ENCODE measurements at places on chromosomes 7 and 10.

GRCh38 chr10:119377958-119378736 lies 164.4 kb downstream of the RGS10 start:
- 0 out of 2 replicates have a peak, but pooled peaks cover 7% of the 10 kb centered on the region for H3K4me1 ChIP-seq
- peak; percentile 25 for DNase-seq
- H3K27me3 ChIP-seq = no peaks in the 10 kb centered on the region
- H3K4me3 ChIP-seq = no peak overlapping the region

DNA sequence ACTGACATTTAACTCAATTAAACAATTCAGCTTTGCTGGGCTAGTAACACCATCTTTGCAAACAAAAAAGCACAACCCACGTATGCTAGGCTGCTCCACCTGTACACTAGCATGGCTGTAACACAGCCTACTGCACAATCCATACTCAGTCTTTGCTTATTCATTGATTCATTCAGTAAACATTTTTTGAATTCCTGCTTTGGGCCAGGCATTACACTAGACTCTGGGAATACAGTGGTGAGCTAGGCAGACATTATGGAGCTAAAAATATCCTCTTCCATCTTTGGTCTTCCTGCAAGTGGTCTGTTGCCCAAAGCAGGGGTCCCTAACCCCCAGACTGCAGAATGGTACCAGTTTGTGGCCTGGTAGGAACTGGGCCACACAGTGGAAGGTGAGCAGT lies 9.9 kb downstream of the CNNM1 start:
- no peak overlapping the region for H3K4me3 ChIP-seq
- no peaks in the 10 kb centered on the region for H3K36me3 ChIP-seq
- no peaks in the 10 kb centered on the region for H3K27me3 ChIP-seq
- DNase-seq = peak; percentile 56
- peak overlapping the region; percentile 35 for H3K27ac ChIP-seq

GRCh38 chr7:28544453-28545117 lies 132.3 kb downstream of the CREB5 start:
- no peak overlapping the region for H3K4me3 ChIP-seq
- H3K27me3 ChIP-seq = no peaks in the 10 kb centered on the region
- H3K36me3 ChIP-seq = no peaks in the 10 kb centered on the region
- no peak overlapping the region for H3K27ac ChIP-seq
- no peaks in the 10 kb centered on the region for H3K4me1 ChIP-seq

DNA sequence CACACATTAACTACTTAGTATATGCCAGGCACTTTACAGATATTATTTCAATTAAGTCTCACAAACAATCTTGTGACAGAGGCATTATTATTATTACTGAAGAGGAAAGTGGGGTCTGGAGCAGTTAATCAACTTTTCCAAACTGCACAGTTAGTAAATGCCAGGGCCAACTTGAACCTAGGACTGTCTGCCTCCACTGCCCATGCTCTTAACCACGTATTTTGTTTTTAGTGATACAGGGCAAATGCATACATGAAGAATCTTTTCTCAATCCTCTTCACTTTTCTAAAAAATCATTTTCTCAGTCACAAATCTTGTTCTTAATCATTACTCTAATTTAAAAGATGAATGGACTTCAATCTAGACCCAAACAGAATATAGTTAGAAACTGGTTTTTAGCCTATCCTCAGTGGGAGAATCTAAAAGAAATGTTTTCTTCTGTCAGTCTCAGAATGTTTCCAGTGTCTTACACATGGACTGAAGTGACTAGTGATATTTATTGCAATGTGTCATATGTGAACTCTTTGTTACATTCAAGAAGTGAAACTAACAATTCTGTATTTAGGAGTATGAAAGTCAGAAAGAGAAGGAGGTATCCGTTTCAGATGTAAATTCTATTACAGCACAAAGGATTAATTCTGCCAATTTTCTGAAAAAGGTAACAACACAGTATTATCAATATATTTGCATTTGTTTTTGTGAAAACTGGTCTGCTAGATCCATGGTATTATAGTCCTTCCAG lies 55.5 kb upstream of the CCNJ start:
- no peak overlapping the region for H3K4me3 ChIP-seq
- no peaks in the 10 kb centered on the region for H3K4me1 ChIP-seq
- no peaks in the 10 kb centered on the region for H3K36me3 ChIP-seq
- DNase-seq = no peak
- H3K27ac ChIP-seq = no peak overlapping the region

GRCh38 chr7:135349746-135350145 lies 116.1 kb downstream of the STRA8 start:
- no peaks in the 10 kb centered on the region for H3K36me3 ChIP-seq
- peak; percentile 44 for DNase-seq
- H3K4me3 ChIP-seq = no peak overlapping the region
- H3K4me1 ChIP-seq = no peaks in the 10 kb centered on the region
- H3K27me3 ChIP-seq = no peaks in the 10 kb centered on the region

DNA sequence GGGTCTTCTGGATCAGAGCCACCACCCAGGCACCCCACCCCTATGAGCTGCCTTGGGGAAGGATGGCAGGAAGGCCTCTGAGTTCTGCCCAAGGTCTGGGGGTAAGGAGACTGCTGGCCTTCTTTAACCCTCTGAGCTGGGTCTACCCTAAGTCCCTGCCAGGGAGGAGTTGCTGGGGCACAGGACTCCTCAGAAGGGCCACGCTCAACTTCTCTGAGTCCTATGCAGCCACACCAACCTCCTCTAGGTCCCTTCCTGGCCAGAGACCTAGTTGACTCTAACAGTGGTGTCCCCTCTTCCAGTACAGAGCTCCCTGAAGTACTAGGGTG lies 2.6 kb upstream of the NEURL1 start:
- peaks cover 12% of the 10 kb centered on the region for H3K4me1 ChIP-seq
- no peak overlapping the region for H3K4me3 ChIP-seq
- H3K27me3 ChIP-seq = peaks cover 17% of the 10 kb centered on the region
- H3K27ac ChIP-seq = no peak overlapping the region

Measured in GM23248 (cell line).